Suppressor macrophage (primary cell): ENCODE measurements at places on chromosomes 5 and 9.

DNA sequence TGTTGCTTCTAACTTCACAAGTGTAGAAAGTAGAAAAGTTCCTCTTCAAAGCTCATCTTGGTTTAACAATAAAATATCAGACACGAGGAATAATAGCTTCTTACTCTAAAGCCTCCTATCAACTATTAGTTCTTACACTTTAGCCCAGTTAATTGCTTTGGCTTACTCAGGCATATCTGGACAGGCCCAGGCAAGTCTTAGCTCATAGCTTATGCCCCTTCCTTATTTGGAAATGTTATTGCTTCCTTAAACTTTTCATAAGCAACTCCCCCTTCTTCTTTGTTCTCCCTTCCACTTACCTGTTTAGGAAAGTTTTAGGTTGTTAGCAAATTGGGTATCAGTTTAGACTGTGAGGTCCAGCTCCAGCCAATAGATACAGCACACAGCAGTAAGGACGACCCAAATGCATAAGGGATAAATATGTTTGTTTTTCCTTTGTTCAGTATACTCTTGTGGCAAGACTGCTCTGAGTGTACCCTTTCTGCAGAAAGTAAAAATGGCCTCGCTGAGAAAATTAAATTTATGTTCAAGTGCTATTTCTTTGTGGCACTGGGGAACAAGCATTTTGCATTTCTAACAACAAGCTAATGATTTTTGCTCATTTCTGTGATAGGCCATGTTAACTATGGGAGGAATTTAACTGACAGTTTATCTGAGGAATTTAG is 162.1 kb downstream of the SMC2 start:
- DNase-seq = no peak

GRCh38 chr9:123561046-123561445 is 205.0 kb downstream of the CRB2 start:
- no peak for DNase-seq

DNA sequence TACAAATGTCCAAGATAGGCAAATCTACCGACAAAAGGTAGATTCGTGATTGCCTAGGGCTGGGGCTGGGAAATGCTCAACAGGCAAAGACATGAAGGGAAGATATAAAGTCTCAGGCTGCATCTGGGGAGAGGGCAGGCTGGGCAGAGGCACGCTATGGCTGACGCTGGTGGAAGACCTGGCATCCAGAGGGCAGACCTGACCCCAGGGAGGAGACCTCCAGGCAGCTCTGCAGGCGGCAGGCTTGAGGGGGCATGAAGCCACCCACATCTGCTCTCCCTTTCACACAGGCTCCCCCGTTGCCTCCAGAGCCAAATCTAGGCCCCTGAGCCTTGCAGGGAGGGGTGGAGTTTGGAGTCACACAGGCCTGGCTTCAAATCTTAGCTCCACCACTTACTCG is 145.5 kb downstream of the PAX5 start:
- DNase-seq = no peak

DNA sequence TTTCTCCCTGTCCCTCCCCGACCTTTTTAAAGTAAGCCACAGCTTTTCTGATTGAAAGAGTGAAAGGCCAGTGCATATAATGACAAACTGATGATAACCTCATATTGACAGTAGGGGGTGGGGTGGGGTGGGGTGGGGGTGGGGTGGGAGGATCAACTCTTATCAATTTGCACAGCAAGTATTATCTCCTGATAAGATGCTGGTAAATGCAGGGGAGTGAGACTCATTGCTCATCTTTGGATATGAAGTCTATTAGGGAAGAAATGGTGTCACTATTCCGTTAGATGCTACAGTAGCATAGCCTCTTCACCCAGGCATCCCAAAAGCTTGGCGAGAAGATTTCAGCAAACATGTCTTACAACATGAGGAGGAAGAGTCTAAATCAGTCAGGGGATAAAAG is 38.9 kb upstream of the HMGCS1 start:
- DNase-seq = no peak

- no peak for DNase-seq
Measured at GRCh38 chr5:14187157-14187556, 44.0 kb downstream of the TRIO start.

DNA sequence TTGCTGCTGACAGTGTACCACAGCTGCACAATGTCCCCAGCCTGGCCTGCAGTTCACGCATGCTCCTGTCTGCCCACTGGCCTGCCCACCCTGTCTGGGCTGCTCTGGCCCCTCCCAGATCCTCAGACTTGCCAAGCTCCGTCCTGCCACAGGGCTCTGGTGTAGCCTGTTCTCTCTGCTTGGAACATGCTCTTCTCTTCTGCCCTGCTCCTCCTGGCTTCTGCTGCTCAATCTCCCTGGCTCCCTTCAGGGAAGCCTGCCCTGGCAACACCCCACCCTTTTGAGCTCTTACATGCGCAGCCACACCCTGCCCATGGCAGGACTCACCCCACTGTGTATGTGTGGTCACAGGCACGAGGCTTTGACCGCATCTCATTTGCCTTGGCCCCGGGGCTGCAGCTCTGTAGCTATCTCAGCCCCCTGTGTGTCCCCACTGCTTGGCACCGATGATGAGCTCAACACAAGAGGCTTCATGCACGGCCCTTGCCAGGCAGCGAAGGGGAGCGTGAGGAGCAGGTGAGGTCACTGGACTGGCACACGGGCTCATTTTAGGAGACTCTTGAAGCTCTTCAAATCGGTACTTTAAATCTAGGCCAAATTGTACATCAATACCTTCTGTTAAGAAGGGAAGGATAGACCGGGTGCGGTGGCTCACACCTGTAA is 20.4 kb upstream of the BRD3 start:
- DNase-seq = no peak

GRCh38 chr5:172830275-172830799 is 3.7 kb upstream of the ERGIC1 start:
- no peak for DNase-seq

DNA sequence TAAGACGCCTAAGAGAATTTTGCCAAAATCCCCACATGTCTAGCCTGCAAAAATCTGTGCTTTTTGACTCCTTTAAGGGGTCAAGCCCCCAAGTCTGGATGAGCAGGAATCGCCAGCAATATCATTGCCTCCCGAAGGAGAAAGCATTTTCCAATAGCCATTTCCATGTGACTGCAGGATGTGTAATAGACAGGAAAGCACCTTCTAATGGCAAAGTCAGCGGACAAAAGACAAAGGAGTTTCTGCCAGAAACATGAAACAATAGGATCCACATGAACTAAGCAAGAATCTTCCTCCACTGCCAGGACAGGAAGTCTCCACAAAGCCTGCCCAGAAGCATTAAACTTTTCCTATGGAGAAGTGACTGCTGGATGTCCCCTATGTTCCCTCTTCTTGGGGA is 177.1 kb upstream of the PCSK5 start:
- DNase-seq = no peak

GRCh38 chr5:179526978-179527377 is 23.4 kb upstream of the RUFY1 start:
- no peak for DNase-seq

- no peak for DNase-seq
Measured at GRCh38 chr5:65296067-65296466, 185.7 kb downstream of the ADAMTS6 start.

DNA sequence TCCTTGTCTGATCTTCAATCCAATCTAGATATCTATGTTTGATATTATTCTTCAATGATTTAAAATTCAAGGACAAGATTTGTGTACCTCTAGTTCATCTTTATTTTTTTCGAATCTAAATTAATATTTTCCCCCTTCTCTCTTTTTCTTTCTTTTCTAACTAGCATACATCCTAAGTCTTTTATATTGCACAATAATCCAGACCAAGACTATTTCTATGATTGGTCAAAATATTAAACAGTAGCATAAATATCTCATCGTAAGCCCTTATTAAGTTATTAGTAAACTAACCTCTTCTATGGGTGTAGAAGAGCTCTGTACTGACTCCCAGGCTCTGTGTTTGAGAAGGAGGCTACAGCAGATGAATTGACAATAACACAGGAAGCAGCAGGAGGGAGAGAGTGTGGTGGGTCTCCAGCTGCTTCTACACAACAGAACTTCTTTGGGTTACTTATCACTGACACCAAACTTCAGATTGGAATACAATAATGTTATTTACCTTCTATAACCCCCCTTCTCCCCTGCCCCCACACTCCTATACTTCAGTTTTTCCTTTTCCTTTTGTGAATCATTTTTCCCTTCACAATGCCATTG is 11.9 kb upstream of the PLCXD3 start:
- DNase-seq = no peak

GRCh38 chr9:130714586-130715110 is 21.1 kb downstream of the EXOSC2 start:
- DNase-seq = no peak

DNA sequence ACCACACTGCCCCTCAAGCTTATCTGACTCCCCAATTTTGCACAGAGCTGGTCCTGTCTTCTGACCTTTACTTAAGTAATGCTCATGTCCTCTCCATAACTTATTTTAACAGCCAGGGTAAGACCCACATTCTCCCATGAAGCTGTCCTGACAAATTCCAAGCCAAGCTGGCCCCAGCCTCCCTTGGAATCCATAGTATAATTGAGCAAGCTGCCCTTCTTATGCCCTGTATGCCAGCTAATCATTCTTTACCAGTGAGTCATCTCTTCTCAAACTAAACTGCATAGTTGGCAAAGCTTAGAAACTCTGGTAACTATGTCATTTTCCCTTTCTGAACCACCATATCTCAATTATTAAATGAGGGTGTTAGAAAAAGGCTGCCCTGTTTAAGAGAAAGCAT is 92.4 kb downstream of the NFIB start:
- no peak for DNase-seq
